ENCODE measurements at places on chromosomes 2 and 18.

GRCh38 chr2:68512326-68512725 lies 44.9 kb downstream of the APLF start:
- no peak for DNase-seq

GRCh38 chr18:45167631-45168280 lies 447.5 kb upstream of the SLC14A2 start:
- DNase-seq, result no peak

DNA sequence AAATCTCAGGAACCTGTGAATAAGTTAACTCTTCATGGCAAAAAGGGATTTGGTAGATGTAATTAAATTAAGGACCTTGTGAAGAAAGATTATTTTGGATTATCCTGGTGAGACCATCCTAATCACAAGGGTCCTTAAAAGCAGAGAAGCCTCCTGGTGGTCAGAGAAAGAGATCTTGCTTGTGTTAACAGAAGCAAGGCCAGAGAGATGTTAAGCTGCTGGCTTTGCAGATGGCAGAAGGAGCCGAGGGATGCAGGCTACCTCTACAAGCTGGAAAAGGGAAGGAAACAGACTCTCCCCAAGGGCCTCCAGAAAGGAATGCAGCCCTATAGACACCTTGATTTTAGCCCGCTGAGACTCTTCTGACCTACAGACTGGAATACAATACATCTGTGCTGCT lies 197.0 kb downstream of the STK39 start:
- no peak for DNase-seq

DNA sequence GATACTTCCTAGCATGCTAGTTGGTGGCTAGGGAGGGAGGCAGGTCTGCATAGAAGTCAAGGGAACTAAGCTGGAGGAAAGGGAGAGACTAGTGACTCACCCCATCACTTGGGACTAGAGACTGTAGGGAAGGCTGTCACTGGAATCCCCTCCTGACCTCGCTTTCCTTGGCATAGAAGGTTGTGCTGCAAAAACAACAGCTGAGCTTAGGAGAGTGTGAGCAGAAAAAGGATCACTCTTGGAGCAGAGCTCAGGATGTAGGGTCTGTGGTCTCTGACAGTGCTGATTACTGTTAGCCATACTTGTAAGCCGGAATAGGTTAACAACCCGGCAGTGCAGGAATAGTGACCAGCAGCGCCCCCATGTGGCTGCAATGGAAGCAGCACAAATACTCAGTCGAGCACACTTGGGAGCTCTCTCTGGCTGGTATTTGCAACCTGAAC lies 66.9 kb upstream of the SMAD2 start:
- DNase-seq, result no peak

- DNase-seq, result no peak
Measured at GRCh38 chr18:60064271-60064670, 164.5 kb downstream of the PMAIP1 start.

- DNase-seq, result no peak
Measured at GRCh38 chr2:113216891-113217454, 43.2 kb downstream of the PSD4 start.

DNA sequence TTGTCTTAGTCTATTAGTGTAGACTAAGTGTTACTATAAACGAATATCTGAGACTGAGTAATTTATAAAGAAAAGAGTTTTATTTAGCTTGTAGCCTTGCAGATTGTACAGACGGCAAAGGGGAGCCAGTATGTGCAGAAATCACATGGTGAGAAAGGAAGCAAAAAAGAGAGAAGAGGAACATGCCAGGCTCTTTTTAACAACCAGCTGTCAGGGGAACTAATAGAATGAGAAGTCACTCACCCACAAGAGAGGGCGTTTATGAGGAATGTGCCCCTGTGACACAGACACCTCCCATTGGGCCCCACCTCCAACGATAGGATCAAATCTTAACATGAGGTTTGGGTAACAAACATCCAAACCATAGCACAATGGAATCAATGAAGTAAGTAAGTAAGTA lies 20.6 kb upstream of the ZNF804A start:
- no peak for DNase-seq

GRCh38 chr2:62136956-62137830 lies 58.7 kb upstream of the B3GNT2 start:
- DNase-seq, result no peak

DNA sequence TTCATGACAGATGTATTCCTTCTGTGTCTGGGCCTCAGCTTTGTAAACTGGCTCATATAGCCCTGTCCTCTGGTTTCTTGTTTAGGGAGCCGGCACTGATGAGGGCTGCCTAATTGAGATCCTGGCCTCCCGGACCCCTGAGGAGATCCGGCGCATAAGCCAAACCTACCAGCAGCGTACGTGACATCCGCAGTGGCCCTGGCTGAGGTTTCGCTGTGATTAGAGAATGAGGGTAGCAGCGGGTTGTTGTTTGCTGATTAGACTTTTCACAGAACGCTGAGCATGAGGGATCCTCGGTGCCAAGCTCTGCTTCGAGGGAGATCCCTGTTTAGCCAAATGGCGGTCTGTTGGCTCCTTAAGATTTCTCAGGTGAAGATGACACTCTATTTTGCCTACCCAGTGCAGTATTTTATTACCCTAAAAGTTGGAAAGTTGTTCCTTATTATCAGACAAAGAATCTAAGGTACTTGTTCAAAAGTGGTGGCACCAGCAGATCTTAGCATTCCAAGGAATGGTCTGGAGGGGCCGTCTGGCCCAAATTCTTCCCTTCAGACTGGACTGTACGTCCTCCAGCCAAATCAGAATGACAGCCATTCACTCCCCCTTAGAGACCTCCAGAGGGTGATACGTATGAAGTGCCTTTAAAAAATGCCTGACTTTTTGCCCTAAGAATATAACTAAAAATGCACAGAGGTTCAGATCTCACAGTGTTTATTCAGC lies 21.5 kb upstream of the GMCL1 start:
- DNase-seq, result no peak

DNA sequence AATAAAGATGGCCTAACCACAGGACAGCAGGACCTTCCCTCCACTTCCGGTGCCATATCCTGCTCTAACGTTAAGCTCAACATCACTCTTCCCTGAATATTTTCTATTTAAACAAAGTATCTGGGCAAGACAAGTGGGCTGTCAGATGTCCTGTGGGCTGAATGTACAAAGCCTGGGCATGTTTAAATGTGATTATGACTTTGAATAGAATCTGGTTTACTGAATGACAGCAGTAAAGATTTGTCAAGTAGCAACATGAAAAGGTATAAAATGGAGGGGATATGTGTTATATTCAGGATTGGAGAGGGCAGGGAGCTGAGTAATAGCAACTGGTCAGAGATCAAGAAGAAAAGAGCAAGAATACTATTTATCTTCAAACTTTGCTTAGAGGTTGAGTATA lies 540.9 kb downstream of the NRXN1 start:
- no peak for DNase-seq

DNA sequence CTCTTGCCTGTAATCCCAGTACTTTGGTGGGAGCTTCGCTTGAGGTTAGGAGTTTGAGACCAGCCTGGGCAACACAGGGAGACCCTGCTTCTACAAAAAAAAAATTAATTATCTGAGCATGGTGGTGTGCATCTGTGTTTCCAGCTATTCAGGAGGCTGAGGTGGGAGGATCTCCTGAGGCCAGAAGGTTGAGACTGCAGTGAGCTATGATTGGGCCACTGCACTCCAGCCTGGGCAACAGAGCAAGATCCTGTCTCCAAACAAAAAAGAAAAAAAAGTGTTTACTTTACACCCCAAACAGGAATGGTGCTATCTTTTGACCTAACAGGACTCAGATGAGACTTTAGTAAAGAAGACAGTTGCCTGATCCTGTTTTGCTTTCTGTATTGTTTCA lies 35.6 kb downstream of the MAL start:
- DNase-seq, result no peak

DNA sequence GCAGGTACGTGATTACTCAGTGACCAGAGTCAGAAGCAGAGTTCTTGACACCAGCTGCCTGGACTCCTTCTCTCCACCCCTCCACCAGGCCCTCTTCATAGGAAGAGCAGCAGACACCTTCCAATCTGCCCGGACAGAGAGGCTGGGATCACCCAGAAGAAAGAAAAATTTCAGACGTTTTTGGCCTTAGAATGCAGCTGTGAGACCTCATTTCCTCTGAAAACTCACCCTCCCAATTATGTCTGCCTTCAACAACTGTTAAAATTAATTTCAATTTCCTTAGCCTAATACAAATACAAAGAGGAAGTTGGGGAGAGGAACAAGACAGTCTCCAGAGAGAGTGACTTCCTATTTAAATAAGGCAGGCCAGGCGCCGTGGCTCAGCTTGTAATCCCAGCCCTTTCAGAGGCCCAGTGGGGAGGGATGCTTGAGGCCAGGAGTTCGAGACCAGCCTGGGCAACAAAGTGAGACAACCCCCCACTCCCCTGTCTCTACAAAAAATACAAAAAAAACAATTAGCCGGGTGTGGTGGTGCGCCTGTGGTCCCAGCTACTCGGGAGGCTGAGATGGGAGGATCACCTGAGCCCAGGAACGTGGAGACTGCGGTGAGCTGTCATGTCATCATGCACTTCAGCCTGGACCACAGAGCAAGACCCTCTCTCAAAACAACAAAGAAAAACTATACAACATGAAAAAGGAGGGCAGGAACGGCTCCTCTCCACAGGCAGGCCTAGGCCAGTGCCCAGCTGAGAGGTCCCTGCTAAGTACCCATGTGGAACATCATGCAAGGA lies 1.6 kb downstream of the SLC66A2 start:
- DNase-seq, result no peak

- DNase-seq, result no peak
Measured at GRCh38 chr2:145750612-145751011, 1230.7 kb upstream of the ZEB2 start.

DNA sequence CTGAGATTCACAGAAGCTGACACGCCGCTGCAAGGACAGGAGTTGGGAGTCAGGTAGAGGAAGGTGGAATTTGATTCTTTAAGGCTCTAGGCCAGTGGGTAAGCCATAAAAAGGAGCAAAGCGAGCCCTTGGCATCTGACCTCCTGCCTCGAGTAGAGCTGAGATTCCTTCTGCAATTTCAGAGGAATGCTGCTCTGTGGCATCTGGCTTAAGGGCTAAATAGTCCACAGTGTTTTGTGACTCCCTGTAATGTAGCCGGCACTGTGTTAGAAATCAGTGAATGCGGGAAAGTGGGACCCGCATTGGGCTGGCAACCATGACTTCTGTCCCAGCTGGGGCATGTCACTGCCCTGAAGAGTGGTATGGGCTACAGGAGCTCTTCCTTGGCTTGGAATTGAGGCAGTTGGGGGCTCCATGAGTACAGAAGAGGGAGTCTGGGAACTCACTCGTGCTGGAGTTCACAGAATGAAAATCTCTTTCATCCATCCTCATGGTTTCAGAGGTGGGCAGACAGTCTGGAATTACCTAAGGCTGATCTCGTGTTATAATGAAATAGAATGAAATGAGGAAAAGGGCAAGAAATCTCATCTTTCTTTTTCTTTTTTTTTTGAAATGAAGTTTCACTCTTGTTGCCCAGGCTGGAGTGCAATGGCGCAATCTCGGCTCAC lies 12.7 kb upstream of the MYCN start:
- no peak for DNase-seq

DNA sequence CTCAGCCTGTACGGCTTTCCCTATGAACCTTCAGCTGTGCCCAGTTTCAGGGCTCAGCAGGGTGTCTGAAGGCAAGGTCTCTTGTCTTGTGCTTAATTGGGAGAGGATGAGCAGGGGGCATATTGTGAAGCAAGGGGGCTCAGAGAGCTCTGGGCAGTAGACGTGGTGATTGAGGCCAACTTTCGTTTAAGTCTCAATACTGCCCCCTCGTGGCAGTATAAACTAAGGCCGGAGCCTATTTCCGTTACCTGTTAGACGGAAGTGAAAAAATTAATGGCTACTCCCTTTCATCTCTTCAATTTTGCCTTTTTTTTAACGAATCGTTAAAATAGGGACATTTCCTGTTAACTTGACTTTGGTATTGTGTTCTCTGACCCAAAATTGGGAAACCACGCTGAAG lies 193.4 kb downstream of the TDRD15 start:
- no peak for DNase-seq

DNA sequence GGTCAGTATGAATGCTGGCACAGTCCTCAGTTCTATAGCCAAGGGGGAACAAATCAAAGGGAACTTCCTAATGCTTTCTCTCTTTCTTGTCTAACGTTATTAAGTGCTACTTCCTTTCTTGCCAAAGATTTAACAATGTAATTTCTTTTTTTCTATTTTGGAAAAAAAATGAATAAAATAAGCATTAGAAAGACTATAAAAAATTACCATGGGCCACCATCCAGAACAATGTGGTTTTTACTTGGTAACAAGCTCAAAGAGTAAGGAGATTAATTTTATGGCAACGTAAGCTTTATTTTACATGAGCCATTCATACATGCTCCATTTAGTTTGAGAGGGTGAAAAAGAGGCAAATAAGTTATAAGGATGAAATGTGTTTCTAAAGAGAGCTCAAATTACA lies 40.1 kb downstream of the SERPINE2 start:
- DNase-seq, result no peak

- DNase-seq, result no peak
Measured at GRCh38 chr2:204049635-204050034, 113.1 kb downstream of the ICOS start.

DNA sequence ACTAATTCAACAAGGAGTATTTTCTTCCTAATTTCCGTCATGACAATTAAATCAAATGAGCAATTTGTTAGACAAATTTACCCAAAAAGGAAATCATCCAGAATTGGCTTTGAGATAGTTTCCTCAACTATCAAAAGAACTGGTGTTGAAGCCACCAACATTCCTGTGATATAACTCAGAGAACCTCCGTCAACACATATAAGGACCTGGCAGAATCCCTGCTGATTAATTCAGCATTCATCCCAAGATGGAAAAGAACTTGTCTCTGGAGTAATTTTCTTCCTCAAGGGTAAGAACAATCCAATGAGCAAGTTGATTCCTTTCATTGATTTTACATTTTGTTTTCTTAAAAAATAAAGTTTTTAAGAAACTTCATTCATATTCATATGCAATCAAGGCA lies 62.0 kb downstream of the MBD2 start:
- no peak for DNase-seq

DNA sequence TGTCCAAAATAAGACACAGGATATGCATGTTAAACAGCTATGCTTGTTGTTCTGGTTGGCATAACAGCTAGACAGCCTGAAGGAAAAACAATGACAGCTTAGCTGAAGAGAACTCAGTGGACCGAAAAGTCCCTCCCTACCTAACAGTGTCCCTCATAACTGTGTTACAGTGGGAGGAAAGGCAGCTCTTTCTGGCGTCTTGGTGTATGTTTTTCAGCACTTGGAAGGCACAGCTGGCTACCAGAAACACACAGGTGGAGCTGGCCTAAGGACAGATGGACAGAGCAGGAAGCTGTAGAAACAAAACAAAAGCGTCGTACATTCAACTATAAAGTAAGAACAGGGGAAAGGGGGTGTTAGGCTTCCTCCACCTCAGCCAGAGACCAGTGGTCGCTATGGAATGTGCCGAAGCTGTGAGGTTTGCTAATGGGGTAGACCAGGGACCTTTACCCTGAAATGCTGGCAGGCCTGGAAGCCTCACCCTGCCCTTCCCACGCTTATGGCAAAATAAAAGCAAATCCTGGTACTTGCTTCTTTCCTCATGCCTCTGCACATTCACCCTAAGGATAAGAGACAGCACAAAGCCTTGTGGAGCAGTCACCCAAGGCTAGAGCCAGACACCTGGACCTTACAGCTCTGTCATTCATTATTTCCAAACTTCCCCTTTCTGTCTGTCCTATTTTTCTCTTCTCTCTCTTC lies 103.5 kb upstream of the TRIB2 start:
- no peak for DNase-seq
